Aorta (tissue), 5 donors: ENCODE measurements at places on chromosomes 5 and 9. TPM values are rescaled to one million over a fixed set of nuclear protein-coding genes. Genes with fewer than 3 reads are reported as not detected.

The LPAR1 gene
- 97.7 TPM for total RNA-seq

DNA sequence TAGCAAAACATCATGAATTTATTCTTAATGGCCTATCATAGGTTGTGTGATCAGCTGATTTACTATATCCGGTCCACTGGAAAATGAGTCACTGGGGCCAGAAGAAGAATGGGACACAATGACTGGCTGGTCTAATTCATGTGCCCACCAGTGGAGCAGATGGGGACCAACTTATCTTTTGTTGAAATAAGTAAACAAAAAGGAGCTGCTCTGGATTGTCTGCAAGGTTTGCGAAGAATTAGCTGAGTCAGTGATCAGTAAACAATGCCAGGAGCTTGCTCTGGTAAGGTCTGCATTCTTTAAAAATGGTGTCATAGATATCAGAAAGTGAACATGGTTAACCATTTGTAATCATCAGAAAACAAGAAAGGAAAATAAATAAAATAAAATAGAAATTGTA lies 128.0 kb downstream of the RASEF start:
- DNase-seq, result no peak

The ANKRD34B gene
- total RNA-seq, result not detected

DNA sequence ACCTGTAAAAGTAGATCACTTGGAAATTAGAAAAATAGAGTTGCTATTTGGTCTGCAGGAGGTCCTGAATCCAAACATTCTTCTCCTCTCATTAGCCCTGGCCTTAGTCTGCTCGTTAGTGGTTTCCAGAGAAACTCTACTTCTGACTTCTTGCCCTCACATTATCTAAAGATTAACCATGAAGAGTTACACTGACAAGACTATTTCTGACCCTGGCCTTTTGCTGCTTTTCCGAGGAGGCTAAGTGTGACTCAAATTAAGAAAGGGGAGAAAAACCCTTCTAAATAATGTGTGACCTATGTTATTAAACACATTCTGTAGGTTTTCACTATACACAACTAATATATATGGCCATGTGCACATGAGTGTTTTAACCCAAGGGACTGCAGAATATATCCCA lies 302.4 kb downstream of the RAB3C start:
- no peak for DNase-seq

The SHISAL2B gene
- not detected for total RNA-seq

DNA sequence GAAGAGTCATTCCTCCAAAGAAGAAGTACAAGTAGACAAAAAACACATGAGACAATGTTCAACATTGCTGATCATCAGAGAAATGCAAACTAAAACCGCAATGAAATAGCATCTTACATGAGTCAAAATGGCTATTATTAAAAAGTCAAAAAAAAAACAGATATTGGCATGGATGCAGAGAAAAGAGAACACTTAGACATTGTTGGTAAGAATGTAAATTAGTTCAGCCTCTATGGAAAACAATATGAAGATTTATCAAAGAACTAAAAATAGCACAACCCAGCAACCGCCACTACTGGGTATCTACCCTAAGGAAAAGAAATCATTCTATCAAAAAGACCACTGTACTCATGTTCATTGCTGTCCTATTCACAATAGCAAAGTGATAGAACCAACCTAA lies 157.5 kb downstream of the CHSY3 start:
- DNase-seq, result no peak

The GZMA gene
- 5.4 TPM for total RNA-seq

DNA sequence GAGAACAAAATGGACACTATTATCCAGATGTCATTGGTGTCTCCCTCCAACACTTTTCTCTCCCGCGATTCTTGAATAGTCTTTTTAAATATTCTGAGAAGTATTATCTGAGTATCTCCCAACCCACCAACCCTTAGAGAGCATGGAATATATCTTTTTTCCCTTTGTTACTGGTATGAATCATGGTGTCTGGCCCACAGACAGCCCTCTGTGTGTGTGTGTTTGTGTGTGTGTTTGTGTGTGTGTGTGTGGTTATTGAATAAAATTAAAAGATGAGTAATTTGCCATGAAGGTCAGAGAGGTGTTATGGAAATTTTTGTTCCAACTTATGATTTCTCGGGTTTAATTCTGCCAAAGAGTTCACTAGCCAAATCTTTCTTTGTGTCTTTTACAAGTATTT lies 47.7 kb downstream of the CAMK4 start:
- DNase-seq, result no peak

- no peak for DNase-seq
These were observed 11.9 kb downstream of the EHMT1 start for GRCh38 chr9:137630679-137631078.
